ENCODE measurements at places on chromosomes 7 and 10. TPM values are rescaled to one million over a fixed set of nuclear protein-coding genes. Genes with fewer than 3 reads are reported as not detected.

Gene SPDYE18
- total RNA-seq, result 1.3 TPM

Gene ABCA13
- total RNA-seq, result 0.18 TPM

Gene FAM25G
- total RNA-seq, result not detected

Gene TRDMT1
- total RNA-seq, result 15.4 TPM

Gene ANKRD30A
- not detected for total RNA-seq

Gene KAZALD1
- 0.48 TPM for total RNA-seq

Gene SPAG6
- total RNA-seq, result 0.28 TPM

Gene MCM10
- 30.4 TPM for total RNA-seq

Gene THSD7A
- total RNA-seq, result not detected

Gene TRPV5
- not detected for total RNA-seq

Gene SUFU
- 12.3 TPM for total RNA-seq

Gene BRI3
- total RNA-seq, result 74.9 TPM

Gene FXYD4
- not detected for total RNA-seq

Gene NPTX2
- not detected for total RNA-seq

Gene PKD2L1
- not detected for total RNA-seq

Gene SDHAF3
- 19.5 TPM for total RNA-seq

Gene ZNF273
- total RNA-seq, result 7.3 TPM

Gene STEAP2
- total RNA-seq, result not detected

Gene CTAGE8
- 1.6 TPM for total RNA-seq

Gene OGDH
- total RNA-seq, result 110 TPM

Gene DLG5
- 7.0 TPM for total RNA-seq

Gene PHKG1
- 1.9 TPM for total RNA-seq

Gene ACADSB
- total RNA-seq, result 20.5 TPM

Gene FBXO24
- 1.5 TPM for total RNA-seq

Gene FAM25C
- not detected for total RNA-seq

Gene MYL10
- total RNA-seq, result not detected

Gene ADCYAP1R1
- not detected for total RNA-seq

Gene SERPINE1
- 0.18 TPM for total RNA-seq

Gene SAP25
- 37.0 TPM for total RNA-seq

Gene GPR22
- not detected for total RNA-seq

Gene RELN
- total RNA-seq, result not detected

Gene HOXA5
- not detected for total RNA-seq

Gene ACTL6B
- total RNA-seq, result not detected

Gene HYAL4
- not detected for total RNA-seq

Gene MGMT
- 21.1 TPM for total RNA-seq

Gene ASB10
- total RNA-seq, result not detected

Gene ITGB8
- total RNA-seq, result not detected

Gene CRTAC1
- total RNA-seq, result not detected

Gene PIK3CG
- 51.2 TPM for total RNA-seq

Gene LRRC61
- total RNA-seq, result 15.3 TPM

Gene ST8SIA6
- 2.1 TPM for total RNA-seq

Gene PNLIPRP2
- not detected for total RNA-seq

Gene MACC1
- total RNA-seq, result not detected

Gene IMPDH1
- 60.3 TPM for total RNA-seq

Gene CCDC172
- total RNA-seq, result not detected

Gene ADAM12
- total RNA-seq, result not detected

Gene CLDN4
- not detected for total RNA-seq

Gene KCND2
- total RNA-seq, result not detected

All from activated naive CD4-positive, alpha-beta T cell treated with anti-CD3 and anti-CD28 coated beads, Interleukin-2, amount 10 ng/mL, durations not matched to agents 5 hours and 36 hours (primary cell).